Fibroblast of upper back skin (primary cell): ENCODE measurements at places on chromosomes 1 and 21.

- DNase-seq = no peak
These were observed 57.7 kb upstream of the LRRC7 start for GRCh38 chr1:69510026-69510425.

DNA sequence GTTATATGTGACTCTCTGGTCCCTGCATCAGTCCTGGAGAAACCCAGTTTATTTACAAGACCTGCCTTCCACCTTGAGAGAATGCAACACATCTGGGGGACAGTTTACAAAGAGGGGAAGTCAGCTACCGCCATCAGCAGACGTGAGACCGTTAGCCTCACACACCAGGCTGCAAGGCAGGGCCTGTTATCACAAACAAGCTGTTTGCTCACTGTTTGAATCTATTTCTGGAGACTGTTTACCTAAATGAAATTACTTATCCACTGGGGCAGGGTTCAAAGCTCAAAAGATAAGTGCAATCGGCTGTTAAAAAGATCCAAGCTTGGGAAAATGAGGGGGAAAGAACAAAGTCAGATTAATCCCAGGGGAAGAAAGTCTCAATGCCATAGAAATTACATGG lies 134.4 kb downstream of the ZNF281 start:
- no peak for DNase-seq

- DNase-seq = no peak
These were observed 356.0 kb downstream of the TGFB2 start for GRCh38 chr1:218701131-218701530.

DNA sequence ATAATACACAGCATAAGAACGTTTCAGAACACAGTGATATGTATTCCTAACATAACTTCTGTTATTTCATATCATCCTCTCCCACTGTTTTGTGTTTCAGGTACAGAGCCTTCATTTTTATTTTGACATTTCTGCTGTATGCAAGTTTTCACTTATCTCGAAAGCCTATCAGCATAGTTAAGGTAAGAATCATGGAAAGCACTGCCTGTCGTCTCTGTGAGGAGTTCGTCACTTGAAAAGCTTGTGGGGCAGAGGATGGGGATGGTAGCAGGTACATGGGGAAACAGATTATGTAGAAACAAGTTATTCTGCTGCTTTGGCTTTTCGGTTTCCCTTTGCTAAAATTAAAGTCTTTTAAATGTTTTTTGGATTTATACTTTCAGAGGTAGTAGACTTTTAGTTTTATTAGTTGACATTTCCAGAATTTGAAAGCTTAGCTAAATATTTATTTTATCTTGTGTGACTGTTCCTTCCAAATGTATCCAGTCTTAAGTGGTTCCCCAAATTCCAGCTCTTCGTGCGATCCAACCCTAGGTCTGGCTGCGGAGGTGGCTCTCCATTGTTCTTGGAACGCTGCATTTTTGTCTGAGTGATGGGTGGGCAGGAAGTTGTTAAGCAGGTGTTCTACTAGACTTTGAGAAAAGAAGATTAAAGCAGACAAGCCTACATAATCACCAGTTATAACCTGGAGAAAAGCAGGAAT lies 12.2 kb downstream of the SLC37A1 start:
- DNase-seq = no peak

GRCh38 chr1:6948861-6949260 lies 163.6 kb downstream of the CAMTA1 start:
- no peak for DNase-seq

DNA sequence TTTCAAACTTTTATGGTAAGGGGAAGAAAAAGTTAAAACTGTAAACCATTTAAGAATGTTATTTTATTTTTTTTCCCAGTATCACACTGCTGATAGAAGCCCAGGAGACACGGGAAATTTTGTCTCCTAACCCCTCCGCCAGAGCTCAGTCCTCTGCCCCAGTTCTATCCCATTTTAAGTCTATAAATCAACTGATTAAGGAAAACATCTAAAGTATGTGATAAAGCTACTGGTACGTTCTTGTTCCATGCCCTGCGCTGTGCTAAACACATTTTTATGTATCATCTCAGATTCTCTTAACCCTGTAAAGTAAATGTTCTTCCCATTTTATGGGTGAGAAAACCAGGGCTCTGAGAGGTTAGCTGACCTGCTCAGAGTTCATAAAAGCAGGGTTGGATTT lies 34.7 kb downstream of the NIPAL3 start:
- DNase-seq = no peak

DNA sequence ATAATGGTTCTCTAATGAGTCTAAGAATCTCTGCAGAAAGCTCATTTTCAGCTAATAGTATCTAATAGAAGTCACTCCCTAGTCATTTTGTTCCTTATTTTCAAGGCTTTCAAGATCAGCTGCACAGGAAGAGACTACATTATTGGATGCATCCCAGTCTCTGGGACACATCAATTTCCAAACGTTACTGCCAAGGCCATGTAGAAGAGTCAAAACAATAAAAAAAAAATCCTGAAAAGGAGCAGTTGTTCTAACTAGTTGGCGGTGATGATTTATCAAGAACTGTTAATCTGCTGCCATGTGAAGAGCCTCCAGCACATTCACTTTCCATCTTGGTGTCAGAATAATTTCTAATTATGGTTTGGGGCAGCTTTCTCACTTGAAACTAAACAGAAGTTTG lies 5.7 kb downstream of the DDAH1 start:
- DNase-seq = no peak

DNA sequence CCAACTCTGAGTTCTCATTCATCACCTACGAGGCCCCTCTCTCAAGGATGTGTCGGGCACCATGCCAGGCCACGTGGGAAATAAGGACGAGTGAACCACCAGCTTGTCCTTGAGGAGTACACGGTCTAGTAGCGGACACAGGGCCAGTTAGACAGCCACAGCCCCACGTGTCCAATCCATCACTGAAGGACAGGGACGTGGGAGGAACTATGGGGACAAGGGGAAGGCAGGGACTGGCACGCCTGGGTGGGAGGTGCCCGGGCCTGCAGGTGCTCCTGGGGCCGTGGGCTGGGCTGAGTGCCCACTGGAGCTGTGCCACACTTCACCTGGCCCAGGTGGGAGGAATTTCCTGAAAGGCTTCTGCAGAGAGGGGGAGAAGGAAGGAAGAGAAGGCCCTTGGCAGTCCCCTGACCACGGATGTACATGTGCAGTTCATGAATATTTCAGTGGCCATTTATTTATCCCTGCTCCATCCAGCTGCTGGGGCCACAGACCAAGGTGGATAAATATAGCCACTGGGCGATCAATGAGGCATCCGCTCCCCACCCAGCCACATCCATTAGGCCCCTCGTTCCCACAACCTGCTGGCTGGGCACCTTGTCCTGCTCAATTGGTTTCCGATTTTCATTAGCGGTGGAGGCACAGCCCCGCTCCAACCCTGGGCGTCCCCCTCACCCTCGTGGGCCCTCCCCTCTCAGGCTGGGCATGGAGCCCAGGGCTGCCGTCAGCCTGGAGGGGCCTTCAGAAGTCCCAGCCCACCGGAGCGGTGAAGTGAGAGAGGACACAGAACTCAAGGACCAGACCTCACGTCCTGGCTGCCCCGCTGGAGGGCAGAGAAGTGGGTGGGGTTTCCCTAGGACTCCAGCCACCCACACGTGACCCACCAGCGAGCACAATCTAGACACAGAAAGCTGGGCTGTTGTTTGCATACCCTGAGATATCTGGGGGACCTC lies 59.5 kb downstream of the CASZ1 start:
- no peak for DNase-seq

DNA sequence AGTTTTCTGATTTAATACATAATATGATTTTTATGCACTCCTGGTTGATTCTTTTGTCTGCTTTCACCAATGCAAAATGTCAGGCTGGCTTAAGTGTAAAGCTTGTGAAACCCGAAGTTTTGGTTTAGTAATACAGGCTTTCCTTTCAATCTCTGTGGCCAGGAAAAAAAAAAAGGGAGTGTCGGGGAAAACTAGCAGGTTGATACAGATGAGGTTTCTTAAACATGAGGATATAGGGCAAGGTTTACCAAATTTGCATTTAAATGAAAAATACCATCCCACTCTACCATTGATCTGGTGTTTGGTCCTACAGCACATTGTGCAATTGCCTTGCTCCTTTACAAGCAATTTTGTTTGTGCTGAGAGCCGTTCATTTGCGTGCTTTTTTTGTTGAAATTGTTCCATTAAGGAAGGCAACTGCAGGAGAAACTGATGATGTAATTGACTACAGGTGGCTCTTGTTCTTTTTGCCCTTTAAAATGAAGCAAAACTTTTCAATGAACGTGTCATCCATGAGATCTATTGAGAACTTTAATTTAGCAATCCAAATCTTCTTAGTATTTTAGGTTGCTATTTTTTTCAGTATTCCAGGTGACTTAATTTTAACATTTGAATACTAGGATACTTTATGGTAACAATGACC lies 22.7 kb downstream of the CLIC6 start:
- DNase-seq = no peak

DNA sequence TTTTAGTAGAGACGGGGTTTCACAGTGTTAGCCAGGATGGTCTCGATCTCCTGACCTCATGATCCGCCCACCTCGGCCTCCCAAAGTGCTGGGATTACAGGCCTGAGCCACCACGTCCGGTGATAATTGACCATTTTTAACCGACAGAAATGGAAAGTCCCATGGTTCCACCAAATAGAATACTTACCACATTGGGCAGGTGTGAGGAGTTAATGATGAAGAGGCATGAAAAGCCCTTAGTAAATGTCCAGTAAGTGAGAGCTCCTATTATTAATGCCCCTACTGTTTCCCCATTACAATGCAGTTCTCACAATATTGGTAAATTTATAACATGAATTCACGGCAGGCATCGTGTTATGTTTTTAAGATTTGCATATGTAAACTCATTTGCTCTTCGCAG lies 8.1 kb upstream of the GCLM start:
- no peak for DNase-seq

DNA sequence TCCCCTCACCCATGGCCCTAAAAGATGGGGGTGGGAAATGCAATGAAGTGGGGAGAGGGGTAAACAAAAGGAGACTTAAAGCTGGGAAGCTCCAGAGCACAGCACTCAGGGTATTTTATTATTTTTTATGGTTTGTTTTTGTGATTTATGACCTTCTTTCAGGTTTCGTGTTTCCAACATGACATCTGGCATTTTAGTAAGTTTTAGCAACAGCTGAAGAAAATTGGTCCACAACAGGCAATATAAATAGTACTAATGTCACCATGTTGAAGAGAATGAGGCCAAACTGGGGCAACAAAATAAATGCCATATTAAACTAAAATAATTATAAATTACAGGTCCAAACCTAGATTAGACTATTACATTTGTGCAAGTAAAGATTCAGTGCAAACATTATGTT lies 56.3 kb downstream of the TBX15 start:
- DNase-seq = no peak

GRCh38 chr1:109306832-109307273 lies at the start of gene MYBPHL:
TSS of gene MYBPHL (minus strand) at chr1:109307011. CDS start at chr1:109306991, 20 bp downstream.
- DNase-seq = no peak

DNA sequence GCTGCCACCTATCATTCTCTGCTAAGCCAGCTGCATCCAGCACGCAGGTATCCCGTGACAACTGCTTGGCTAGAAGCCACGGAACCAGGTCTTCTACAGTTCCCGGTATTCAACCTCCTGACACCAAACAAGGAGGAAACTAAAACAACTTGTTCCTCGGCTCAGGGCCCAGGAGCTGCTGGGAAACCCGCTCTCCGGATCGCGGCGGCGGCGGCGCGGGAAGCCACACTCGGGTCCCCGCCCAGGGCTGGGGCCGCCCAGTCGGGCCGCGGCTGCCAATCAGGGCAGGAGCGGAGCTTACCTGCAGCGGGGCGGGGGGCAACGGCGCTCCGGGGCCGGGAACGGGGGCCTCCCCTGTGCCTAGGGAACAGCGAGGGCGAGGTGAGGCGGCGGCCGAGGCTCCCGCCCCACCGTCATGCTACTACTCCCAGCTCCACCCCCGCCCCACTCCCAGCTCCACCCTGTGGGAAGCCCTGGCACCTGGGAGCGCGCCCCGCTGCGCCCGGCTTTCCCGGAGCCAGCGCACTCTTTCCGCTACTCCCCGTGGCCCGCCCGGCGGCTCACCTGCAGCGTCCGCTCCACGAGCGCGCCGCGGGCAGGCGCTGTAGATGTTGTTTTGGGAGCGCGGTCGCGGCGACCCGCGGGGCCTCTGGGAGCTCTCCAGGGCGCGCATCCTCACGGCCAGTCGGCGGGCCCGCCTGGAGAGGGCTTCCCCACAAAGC lies 12.1 kb downstream of the IL24 start:
- DNase-seq = no peak

DNA sequence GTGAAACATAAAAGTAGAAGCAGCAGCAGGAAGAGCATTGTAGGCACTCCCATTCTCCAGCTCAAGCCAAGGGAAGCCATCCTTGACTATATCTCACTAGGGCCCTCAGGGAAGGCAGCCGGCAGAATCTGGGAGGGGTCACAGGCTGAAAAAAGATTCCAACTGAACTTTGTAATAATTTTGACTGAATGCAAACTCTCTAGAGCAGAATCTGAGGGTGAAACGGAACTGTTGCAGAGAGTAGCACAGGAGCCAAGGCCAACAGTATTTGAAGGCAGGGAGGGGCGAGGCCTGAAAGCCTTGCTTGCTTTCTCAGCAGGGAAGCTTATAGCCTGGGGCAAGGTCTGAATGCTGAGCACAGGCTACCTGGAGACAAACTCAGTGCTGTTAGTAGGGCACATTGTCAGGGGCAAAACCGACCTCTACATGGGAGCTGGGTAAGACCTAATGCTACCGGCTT lies 180.6 kb downstream of the COL24A1 start:
- DNase-seq = no peak

- peak; percentile 72 for DNase-seq
These were observed 8.8 kb downstream of the FMO1 start for GRCh38 chr1:171256940-171257606.

- DNase-seq = peak; percentile 51
These were observed 87.5 kb downstream of the COL24A1 start for GRCh38 chr1:86068841-86069756.

DNA sequence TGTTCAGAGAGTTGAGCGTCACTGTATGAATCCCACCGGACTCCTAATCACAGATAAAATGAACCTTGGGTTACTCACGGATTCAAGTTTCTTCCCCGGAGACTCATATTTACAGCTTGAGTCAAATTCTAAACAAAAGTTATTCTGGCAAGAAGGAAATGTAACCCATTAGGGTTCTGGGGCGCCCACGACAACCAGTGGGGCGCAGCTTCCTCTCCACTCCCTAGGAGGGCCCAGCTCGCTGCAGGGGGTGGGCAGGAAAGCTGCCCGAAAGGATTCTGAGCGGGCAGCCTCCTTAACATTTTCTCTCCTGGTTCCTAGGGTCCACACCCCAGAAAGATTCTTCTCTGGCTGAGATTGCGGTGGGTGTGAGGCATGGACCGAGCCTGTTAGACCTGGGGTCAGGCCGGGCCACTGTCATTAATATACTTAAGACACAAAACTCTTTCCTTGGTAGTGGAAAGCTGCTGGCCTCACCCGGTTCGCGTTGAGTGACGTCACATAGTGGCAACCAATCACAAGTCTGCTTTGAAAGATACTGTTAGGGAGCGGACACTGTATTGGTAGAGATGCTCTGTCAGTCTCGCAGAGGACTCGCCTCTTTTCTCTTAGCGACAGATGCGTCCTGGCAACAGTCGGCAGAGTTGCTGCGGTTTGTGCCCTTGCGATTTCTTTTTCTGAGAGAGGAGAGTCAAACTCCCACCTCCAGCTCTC lies 13.6 kb upstream of the MCOLN3 start:
- DNase-seq = peak; percentile 97

- DNase-seq = no peak
These were observed 50.8 kb upstream of the NEK7 start for GRCh38 chr1:198106011-198106410.

GRCh38 chr1:224939844-224940425 lies 10.5 kb downstream of the DNAH14 start:
- no peak for DNase-seq

- DNase-seq = no peak
These were observed 12.1 kb downstream of the ARHGEF16 start for GRCh38 chr1:3466366-3467075.
